Dermis microvascular lymphatic vessel endothelial cell (primary cell): ENCODE measurements at places on chromosomes 1 and 21. TPM values are rescaled to one million over a fixed set of nuclear protein-coding genes. Genes with fewer than 3 reads are reported as not detected.

The KRTAP13-2 gene
- not detected in 2 replicates for total RNA-seq

The SELL gene
- total RNA-seq, result 0.13 TPM in 2 replicates

The ENAH gene
- 15.3 and 17.7 TPM in 2 replicates for total RNA-seq

The FAM76A gene
- total RNA-seq, result 6.2 and 9.7 TPM in 2 replicates

The SERPINC1 gene
- 0.13 TPM in 1 of 2 replicates, not detected in the other for total RNA-seq

DNA sequence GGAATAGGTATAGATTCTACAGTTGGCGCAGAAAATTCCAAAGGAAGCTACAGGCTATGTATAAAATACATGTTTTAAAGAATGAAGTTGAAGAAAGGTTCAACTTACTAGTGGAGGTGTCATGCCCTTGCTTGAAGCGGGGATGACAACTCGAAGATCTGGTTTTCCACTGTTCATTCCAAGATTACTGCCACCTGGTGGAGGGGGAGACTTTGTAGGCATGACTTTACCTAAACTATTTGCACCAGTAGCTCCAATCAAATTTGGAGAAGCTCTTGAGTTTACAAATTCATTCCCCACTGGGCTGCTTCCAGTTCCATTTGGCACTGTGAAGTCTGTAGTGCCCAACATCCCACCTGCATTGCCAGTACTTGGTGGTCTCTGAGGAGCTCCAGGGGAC lies 81.7 kb downstream of the AXDND1 start:
- peak; percentile 12 for DNase-seq

GRCh38 chr1:4020449-4020848 lies 120.4 kb upstream of the C1orf174 start:
- DNase-seq, result no peak

GRCh38 chr1:223504741-223505140 lies 111.5 kb downstream of the CCDC185 start:
- DNase-seq, result no peak

DNA sequence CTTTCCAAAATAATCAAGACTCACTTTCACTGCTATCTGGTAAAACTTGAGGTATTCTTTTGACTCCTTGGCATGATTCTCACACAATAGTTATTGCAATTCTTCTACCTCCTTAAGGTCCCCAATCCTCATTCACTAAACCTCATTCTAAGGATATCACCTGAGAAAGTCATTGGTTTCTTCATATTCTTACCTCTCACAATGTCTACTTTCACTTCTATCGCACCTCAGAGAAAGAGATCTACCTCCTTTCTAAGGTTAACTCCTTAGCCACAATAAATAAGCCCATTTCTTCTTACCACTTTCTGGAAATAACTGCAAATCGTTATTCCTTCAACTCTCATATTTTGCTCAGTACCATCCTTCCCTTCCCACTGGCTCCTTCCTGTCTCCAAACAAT lies 18.7 kb downstream of the HNRNPR start:
- no peak for DNase-seq

- no peak for DNase-seq
Observed at GRCh38 chr1:1177452-1178206, 3.9 kb downstream of the TTLL10 start.

- DNase-seq, result no peak
Observed at GRCh38 chr1:213423041-213423440, 372.0 kb downstream of the RPS6KC1 start.

- DNase-seq, result no peak
Observed at GRCh38 chr1:182670032-182670749, 14.2 kb downstream of the RGS8 start.

DNA sequence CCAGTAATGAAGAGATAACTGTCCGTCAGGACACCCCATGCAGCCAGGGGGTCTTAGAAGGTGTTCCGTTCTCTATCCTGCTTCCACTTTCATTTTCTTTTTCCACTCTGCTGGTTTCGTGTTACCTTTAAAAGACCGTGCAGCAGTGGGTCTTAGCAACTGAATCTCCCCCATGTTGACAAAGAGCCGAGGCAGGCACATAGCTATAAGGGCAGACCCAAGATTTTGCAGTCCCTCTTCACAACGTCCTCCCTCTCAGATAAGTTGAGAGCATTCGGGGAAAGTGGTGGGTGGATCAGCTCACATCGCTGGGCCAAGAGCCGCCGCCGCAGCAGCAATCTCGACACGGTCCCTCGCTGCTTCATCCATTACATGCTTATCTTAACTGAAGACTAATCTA lies 355.5 kb downstream of the LMO4 start:
- peak; percentile 24 for DNase-seq

GRCh38 chr1:106290805-106291501 lies 765.5 kb upstream of the PRMT6 start:
- DNase-seq, result no peak

GRCh38 chr1:26946270-26946669 lies 14.0 kb downstream of the KDF1 start:
- no peak for DNase-seq

GRCh38 chr1:97457446-97458089 lies 463.3 kb downstream of the DPYD start:
- DNase-seq, result no peak
